ENCODE measurements at places on chromosomes 2 and 18.
A peak's percentile ranks its signal among the peaks of the same experiment; 100 is the strongest.

DNA sequence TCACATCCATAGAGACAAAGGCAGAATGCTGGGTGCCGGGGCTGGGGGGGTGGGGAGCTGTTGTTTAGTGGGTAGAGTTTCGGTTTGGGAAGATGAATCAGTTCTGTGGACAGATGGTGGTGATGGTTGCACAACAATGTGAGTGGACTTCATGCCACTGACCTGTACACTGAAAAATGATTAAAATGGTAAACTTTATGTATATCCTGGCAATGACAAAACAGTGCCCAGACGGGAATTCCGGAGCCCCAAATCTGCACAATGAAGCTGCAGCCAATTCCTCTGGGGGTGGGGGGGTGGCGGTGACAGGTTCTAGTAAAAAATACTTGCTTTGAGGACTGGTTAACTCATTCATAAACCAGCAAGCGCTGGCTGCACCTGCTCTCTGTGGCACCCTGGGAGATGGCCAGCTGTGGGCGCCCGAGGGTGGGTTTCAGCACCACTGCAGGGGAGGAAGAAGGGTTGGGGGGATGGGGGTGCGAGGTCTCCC, 81.8 kb upstream of the HPCAL1 start:
- no peak for DNase-seq

DNA sequence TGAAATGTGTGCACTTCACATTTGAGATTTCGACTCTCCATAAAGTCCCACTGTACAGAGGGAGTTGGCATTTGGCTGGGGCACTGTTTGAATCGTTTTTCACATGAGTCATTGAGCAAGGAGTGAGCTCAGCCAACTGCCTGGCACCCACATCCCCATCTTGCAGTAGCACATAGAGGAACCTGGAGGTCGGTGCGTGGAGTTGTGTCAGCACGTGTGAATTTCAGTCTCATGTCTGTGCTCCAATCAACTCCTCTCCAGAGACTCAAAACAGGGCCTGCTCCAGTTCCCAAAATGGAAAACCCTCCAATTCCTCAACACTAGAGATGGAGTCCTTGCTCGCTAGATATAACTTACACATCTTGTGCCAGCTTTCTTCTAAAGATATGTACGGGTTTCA, 126.8 kb upstream of the CAPN13 start:
- DNase-seq = no peak

- no peak for DNase-seq
Observed at GRCh38 chr2:70498528-70498927, 55.1 kb downstream of the TGFA start.

DNA sequence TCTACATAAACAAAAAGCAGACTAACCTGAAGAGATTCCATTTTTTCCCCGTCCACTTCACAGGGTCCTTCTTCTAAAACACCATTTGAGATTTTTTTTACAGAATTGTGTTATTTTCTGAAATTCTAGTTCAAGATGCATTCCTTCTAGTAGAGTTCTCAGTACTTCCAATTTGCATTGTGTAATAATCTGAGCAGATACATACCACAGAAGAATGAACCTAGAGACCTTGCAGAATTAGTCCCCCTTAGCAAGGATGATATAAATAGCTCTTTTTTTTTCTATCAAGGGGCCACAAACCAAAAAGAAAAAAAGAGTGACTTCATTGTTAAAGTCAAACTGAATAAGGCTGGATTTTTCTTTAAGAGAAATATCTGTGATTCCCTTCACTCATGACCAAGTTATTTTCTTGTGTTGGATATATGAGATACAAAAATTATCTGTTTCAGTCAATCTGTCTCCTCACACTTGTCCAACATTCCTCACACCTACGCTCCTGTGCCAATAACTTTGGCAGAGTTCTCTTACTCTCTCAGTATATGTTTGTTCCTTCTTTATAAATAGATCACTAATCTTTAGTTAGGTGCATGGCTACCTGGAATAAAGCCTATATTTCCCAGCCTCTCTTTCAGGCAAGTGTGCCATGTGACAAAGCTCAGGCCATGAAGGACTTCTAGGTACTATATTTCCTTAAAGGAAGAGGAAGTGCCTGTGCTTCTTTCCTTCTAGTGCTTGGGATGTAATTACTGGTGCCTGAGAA, 183.5 kb downstream of the ZNF385B start:
- DNase-seq = no peak

- no peak for DNase-seq
Observed at GRCh38 chr2:113041871-113042270, 10.8 kb downstream of the IL36B start.

- DNase-seq = peak; percentile 66
Observed at GRCh38 chr18:48996901-48997463, 46.2 kb upstream of the SMAD7 start.

DNA sequence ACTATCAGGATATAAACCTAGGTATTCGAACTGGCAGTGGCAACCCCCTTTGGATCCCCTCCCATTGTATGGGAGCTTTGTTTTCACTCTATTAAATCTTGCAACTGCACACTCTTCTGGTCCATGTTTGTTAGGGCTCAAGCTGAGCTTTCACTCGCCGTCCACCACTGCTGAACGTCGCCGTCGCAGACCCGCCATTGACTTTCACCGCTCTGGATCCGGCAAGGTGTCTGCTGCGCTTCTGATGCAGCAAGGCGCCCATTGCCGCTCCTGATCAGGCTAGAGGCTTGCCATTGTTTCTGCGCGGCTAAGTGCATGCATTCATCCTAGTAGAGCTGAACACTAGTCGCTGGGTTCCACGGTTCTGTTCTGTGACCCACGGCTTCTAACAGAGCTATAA, 69.1 kb downstream of the LCLAT1 start:
- no peak for DNase-seq

- DNase-seq = no peak
Observed at GRCh38 chr2:32864334-32865111, 82.2 kb upstream of the LTBP1 start.

GRCh38 chr2:174280596-174280995, 32.3 kb upstream of the OLA1 start:
- DNase-seq = no peak

GRCh38 chr2:181457121-181457740, at the start of gene ITGA4:
Gene ITGA4 (plus strand): TSS chr2:181457386. CDS start chr2:181457655, 269 bp downstream.
- peak; percentile 71 for DNase-seq

- no peak for DNase-seq
Observed at GRCh38 chr2:227482638-227483340, 10.8 kb downstream of the AGFG1 start.
